ENCODE measurements at places on chromosomes 16 and 17.

DNA sequence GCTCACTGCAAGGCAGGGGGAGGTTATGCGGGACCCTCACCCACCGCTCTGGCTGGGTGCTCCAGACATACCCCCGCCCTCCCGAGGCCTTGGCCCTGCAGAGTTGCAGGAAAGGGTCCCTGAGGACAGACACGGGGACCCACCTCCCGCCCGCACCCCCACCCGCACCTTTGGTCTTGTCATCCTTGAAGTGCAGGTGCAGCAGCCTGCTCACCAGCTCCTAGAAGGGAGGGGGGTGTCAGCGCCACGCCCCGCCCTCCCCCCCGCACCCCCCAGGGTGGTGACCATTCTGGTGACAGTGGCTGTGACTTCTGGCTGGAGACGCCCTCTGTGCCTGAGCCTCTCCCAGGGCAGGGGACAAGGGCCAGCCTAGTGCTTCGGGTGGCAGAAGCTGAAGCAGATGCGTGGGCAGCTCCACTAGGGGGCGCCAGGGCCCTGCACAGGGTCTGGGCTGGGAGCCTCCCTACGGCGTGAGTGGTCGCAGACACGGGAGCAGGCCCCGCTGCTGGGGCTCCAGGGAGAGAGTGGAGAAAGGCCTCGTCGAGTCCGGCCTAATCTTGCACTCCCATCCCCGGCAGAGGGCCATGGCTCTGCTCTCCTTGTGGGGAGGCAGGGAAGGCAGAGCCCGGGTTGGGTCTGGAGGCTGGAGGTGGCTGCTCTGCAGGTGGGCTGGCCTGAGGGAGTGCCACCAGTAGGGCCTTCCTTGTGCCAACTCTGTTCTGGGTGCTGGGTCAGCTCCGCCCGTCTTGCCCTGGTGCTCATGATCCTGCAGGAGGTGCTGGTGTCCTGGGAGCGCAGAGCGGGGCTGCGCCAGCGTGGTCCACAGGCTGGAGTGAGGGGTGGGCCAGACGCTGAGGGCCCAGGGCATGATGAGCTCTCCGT lies 2.7 kb downstream of the CENPX start:
- peak; percentile 93 for DNase-seq
- H3K36me3 ChIP-seq = no peaks in the 10 kb centered on the region
- no peak overlapping the region for H3K4me3 ChIP-seq
- H3K27ac ChIP-seq = no peak overlapping the region
- H3K4me1 ChIP-seq = peaks cover 10% of the 10 kb centered on the region

GRCh38 chr16:54136276-54136625 lies 150.3 kb downstream of the IRX3 start:
- H3K27ac ChIP-seq = no peak overlapping the region
- no peak overlapping the region for H3K4me3 ChIP-seq
- H3K27me3 ChIP-seq = no peaks in the 10 kb centered on the region
- H3K4me1 ChIP-seq = 0 out of 2 replicates have a peak, but pooled peaks cover 2% of the 10 kb centered on the region
- no peak for DNase-seq
- H3K36me3 ChIP-seq = no peaks in the 10 kb centered on the region

GRCh38 chr17:64218066-64218465 lies 45.0 kb downstream of the TEX2 start:
- DNase-seq = no peak
- no peaks in the 10 kb centered on the region for H3K27me3 ChIP-seq
- no peaks in the 10 kb centered on the region for H3K36me3 ChIP-seq
- H3K4me3 ChIP-seq = no peak overlapping the region

GRCh38 chr16:47413041-47413440 lies 47.8 kb downstream of the ITFG1 start:
- H3K27ac ChIP-seq = no peak overlapping the region
- DNase-seq = no peak
- no peaks in the 10 kb centered on the region for H3K36me3 ChIP-seq
- H3K4me3 ChIP-seq = no peak overlapping the region

- H3K4me1 ChIP-seq = no peaks in the 10 kb centered on the region
- H3K4me3 ChIP-seq = no peak overlapping the region
- no peak for DNase-seq
- H3K36me3 ChIP-seq = no peaks in the 10 kb centered on the region
- H3K27me3 ChIP-seq = no peaks in the 10 kb centered on the region
Measured at GRCh38 chr16:84323606-84324005, 28.9 kb downstream of the WFDC1 start.

- no peaks in the 10 kb centered on the region for H3K36me3 ChIP-seq
- peaks cover 9% of the 10 kb centered on the region for H3K27me3 ChIP-seq
- DNase-seq = no peak
Measured at GRCh38 chr16:4133897-4134372, 17.7 kb upstream of the ADCY9 start.

GRCh38 chr16:68399456-68399855 lies 48.9 kb downstream of the SMPD3 start:
- DNase-seq = no peak
- peaks cover 2% of the 10 kb centered on the region for H3K4me1 ChIP-seq
- no peak overlapping the region for H3K27ac ChIP-seq
